Left cardiac atrium (tissue), 4 donors: ENCODE measurements at places on chromosomes 12 and 14.

DNA sequence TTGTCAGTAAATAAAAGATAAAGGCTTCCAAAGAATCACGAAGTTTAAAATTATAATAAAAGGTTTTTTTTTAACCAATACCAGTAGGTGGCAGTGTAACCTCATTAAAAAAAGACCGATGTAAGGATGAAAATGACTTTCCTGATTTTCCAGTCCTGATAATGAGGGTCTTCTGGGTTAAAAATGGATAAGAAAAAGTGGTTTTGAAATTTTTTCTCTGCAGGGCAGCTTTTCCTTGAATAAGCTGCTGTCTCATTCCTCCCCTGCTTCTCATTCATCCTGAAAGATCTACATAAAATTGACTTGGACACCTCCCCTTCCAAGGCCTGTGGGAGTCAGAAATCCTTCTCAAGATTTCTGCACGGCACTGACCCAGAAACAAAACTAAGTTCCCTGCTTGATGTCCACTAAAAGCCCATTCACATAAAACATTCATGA, 58.9 kb upstream of the FBXO33 start:
- DNase-seq, result no peak

- no peak for DNase-seq
Measured at GRCh38 chr12:28177461-28177860, 12.8 kb upstream of the CCDC91 start.

DNA sequence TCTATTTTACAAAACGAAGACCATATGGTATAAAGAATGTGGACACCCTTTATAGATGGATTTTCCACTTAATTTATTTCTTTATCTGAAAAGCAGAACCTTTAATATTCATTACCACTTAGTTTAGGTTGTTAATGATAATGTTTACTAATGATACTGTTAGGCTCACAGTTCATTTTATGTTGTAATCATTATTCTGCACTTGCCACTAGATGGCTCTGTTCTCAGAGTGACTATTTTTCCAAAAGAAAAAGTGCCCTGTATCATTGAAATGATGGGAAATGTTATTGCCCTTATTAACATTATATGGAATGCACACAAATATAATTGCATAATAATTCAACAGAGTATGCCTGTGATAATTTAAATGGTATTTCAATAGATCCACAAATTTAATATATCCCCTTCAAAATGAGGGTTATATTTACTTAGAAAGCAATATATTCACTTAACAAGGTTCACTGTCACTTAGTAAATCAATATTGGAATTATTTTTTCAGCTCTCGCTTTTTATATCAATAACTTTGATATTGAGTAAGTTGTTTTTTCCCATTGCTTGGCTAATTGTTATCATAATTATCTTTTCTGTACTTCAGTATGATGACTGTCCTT, 95.7 kb downstream of the PDE3A start:
- no peak for DNase-seq

GRCh38 chr14:22569106-22569736, 19.8 kb downstream of the DAD1 start:
- no peak for DNase-seq

GRCh38 chr12:79661629-79662028, 29.1 kb downstream of the PAWR start:
- DNase-seq, result no peak

GRCh38 chr12:53500142-53500775, 824 bp upstream of the TARBP2 start:
- peak; percentile 71 for DNase-seq

DNA sequence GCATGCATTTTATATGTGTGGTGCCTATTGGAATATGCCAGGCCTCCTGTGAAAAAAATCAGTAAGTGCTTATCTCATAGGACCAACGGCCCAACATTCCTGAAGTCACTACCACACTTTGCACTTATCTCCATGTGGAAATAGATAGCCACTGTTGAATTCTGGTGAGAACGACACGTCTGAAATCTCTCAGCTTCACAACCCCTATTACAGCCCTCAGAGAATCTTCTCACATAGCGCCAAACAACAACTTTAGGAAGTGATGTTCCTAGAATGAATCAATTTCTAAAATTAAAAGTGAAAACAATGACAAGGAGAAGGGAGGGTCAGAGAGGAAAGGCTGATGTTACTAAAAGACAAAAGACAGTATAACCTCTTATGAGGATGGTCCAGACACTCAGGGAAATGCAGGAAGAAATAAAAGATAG, 270.8 kb upstream of the BTG1 start:
- no peak for DNase-seq
